Chondrocyte (in vitro differentiated cells): ENCODE measurements at places on chromosomes 5 and 9. TPM values are rescaled to one million over a fixed set of nuclear protein-coding genes. Genes with fewer than 3 reads are reported as not detected.

GRCh38 chr9:63817622-63818518 is 1467.1 kb downstream of the FOXD4L5 start:
- H3K27ac ChIP-seq = no peak overlapping the region
- DNase-seq = peak; percentile 100
- peaks cover 8% of the 10 kb centered on the region for H3K36me3 ChIP-seq
- peaks cover 13% of the 10 kb centered on the region for H3K27me3 ChIP-seq
- H3K4me1 ChIP-seq = peaks cover 4% of the 10 kb centered on the region

OR1J2 gene
- total RNA-seq = not detected in 3 replicates

DNA sequence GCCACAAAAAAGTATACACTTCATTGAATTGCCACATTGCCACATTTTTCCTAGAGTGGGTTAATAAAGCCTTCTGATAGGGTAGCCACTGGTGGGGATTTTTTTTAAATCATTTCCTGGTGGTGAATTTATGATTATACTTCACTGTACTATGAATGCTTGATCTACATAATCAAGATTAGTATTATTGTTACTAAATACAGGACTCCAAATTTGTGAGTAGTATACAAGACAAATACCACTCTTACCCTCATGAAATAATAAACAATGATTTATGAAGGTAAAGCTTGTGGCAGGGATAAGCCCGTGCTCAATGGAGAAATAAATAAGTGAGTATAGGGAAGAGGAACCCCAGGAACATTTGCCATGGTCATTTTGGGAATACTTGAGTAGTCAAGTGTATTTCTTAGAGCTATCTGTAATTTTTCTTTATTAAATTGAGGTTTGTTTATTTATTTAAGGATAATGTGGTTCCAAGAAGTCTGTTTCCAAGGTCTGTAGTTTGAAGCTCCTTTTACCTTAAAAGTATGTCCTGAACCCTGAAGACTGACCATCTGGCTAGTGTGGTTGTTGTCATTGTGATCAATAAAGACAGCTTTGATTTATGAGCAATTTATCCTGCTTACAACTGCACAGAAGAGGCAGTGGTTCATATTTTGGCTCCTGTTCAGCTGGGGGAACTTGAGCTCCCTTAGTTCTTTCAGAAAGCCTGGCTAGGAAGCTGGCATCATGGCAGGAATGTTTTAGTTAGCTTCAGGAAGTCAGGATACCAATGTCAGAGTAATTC is 118.6 kb downstream of the ZSWIM6 start:
- peaks cover 61% of the 10 kb centered on the region for H3K4me1 ChIP-seq
- no peak overlapping the region for H3K4me3 ChIP-seq
- peaks cover 4% of the 10 kb centered on the region for H3K36me3 ChIP-seq
- DNase-seq = no peak
- no peaks in the 10 kb centered on the region for H3K27me3 ChIP-seq

RASEF gene
- total RNA-seq = 0.27 to 0.41 TPM in 2 of 3 replicates, not detected in the other

DNA sequence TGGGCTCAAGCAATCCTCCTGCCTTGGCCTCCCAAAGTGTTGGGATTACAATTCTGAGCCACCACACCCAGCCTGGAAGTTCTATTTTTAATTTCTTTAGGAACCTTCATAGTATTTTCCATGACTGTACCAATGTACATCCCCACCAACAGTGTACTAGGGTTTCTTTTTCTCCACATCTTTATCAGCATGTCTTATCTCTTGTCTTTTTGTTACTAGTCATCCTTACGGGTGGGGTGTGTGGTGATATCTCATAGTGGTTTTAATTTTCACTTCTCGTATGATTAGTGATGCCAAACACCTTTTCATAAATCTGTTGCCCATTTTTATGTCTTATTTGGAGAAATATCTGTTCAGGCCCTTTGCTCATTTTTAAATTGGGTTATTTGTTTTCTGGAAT is 123.0 kb upstream of the MEF2C start:
- H3K27me3 ChIP-seq = no peaks in the 10 kb centered on the region
- DNase-seq = no peak
- no peaks in the 10 kb centered on the region for H3K36me3 ChIP-seq
- no peaks in the 10 kb centered on the region for H3K4me1 ChIP-seq
